Effector CD8-positive, alpha-beta T cell (primary cell): ENCODE measurements at places on chromosomes 7 and 10.

DNA sequence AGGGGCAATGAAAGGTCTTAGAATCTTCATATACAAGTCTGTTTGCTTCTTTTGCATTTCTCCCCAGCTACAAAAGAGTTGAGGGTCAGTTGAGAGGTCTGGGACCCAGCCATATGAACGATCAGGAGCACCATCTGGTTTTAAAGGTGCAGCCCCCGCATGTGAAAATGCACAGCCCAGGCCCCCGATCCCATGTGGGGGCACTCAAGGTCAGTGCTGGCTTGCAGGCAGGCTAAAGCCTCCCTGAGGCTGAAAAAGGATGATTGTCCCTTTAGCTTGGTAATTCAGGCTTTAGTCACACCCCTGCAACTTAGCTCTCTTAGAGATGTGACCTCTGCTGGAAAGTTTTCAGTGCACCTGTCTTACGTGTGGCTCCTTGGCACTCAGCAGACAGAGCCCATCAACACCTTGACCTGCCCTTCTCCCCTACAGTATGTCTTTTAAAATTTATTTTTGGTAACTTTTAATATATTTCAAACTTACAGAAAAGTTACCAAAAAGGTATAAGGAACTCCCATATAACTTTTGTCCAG lies 80.1 kb upstream of the PDCD4 start:
- no peak for DNase-seq

- no peak for DNase-seq
These were observed 481.0 kb upstream of the KLF6 start for GRCh38 chr10:4265964-4266363.

DNA sequence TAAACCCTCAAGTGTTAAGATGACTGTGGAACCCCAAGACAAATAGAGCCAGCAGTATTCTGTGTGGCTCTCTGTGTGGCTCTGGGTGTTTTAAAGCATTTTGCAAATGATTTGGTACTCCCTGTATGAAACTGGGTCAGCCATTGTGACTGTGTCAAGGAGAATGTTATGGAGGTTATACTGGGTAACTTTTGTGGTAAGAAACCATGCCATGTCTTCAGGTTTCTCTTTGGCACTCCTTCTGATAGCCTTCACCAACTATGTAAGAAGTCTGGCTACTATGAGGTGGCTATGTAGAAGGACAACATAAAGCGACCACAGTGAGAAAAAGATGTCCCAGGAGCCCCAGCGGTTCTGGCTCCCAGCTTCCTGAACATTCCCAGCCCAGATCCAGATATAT lies 226.6 kb upstream of the RHOBTB1 start:
- DNase-seq, result no peak

DNA sequence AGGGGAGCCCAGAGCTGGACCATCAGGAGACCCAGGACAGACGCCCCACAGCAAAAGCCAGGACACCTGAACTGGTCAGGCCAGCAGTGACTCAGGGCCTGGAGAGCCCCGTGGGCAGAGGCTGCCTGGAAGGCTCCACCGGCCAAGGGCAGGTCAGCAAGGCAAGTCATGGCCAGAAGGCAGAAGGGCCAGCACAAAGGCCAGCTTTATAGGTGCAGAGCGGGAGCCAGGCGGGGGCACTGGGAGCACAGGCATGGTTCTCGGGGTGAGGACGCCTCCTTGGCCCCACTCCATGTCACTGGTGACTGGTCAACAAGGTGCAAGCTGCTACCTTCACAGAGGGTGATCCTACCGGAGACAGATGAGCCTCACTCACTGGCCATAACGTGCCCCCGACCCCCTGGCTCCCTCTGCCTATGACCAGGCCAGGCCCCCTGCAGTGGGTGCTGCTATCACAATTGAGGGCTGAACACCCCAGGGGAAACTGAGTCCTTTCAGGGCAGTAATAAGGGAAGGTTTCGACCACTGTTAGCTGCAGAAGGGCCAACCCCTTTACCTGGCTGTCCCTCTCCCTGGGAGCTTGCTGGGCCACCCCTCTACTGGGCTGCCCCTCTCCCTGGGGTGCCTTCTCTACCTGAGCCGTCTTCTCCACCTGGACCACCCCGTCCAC lies 317.4 kb downstream of the PTPRN2 start:
- no peak for DNase-seq

DNA sequence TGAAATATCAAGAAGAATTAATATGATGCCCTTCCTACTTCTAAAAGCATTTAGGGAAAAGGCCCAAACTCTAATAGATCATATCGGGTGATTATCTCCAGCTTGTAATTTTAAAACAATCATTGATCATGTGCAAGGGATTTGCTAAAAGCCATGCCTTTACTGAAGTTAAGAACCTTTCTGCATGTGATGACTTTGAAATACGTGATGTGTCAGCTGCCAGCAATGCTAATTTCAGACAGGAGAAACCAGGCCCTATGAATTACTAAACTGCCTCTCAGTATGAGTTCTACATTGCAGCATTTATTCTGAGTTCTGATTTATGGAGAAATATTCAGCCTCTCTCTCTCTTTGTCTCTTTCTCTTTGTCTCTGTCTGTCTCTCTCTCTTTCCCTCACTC lies 203.6 kb upstream of the AKR1E2 start:
- no peak for DNase-seq

- no peak for DNase-seq
These were observed 4.5 kb upstream of the NPY start for GRCh38 chr7:24279512-24279911.

DNA sequence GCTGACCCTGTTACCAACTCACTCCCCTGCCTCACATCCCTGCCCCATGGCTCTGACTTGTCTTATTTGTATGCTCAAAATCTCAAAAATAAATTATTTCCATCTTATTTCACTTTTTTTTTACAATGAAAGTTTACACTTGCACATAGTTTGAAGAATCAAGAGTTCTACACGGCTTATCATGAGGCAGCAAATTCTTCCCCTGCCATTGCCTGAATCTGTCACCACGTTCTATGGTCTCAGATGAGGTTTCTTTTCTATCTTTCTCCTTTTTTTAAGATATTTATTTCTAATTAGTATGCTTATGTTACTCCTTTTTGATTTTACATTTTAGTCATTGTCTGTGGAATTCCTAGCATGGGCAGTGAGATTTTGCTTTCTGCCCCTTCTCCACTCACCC lies 28.4 kb downstream of the ARHGAP22 start:
- no peak for DNase-seq

GRCh38 chr10:32377458-32378259 lies 30.7 kb upstream of the EPC1 start:
- peak; percentile 19 for DNase-seq

- DNase-seq, result no peak
These were observed 21.7 kb upstream of the KMT2E start for GRCh38 chr7:104992306-104992705.

- DNase-seq, result no peak
These were observed 8.5 kb downstream of the CALML5 start for GRCh38 chr10:5490698-5491464.

DNA sequence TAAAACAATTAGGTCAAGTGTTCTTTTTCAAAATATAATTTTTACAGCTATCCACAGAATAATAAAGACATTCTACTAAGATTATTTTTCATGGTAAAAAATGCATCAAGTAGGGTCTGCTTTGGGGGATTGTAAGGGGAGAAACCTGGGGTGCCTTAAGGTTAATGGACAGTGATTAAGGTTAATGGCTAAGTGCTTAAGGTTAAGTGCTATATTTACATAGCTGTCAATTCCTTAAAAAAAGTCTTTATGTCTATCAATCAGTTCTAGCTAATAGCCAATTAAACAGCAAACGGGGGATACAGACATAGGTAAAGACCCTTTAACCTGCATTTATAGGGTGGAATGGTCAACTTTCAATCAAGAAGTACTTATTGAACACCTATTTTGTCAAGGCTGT lies 284.5 kb upstream of the SEMA3A start:
- DNase-seq, result no peak

GRCh38 chr10:110789604-110790433 lies 81.9 kb upstream of the PDCD4 start:
- DNase-seq, result no peak

GRCh38 chr10:128489324-128490247 lies 363.4 kb upstream of the MKI67 start:
- no peak for DNase-seq

DNA sequence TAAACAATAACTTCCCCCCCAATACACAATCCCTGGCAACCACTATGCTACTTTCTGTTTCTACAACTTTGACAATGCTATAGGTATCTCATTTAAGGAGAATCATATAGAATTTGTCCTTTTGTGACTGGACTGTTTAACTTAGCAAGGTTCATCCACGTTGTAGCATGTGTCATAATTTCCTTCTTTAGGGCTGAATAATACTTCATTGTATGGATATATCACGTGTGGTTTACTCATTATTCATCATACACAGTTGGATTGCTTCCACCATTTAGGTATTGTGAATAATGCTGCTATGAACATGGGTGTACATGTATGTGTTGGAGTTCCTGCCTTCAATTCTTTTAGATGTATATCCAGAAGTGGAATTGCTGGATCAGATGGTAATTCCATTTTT lies 111.0 kb downstream of the LMBR1 start:
- DNase-seq, result no peak

- no peak for DNase-seq
These were observed 87.6 kb downstream of the PIP4K2A start for GRCh38 chr10:22626784-22627183.

- no peak for DNase-seq
These were observed 39.7 kb downstream of the TES start for GRCh38 chr7:116249969-116250553.

GRCh38 chr10:6473901-6474370 lies 106.1 kb downstream of the PRKCQ start:
- DNase-seq, result no peak

DNA sequence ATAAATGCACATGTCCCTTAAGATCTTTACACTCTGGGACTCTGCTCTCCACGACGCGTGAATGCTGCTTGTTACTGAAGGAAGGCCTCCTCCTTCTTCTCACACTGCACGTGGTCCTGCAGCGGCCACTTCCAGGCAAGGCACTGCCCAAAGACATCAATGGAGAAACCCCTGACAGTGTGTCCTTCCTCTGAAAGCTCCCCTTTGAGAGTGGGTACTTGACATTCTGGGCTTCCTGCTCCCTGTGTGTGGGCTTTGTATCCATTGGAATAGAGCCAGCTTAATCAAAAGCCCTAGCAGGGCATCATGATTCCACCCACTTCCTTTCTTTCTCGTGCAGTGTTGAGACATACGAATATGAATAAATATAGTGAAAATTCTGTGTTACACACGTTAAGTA lies 69.7 kb upstream of the STK17A start:
- no peak for DNase-seq

GRCh38 chr7:31494421-31494820 lies 19.5 kb upstream of the ITPRID1 start:
- no peak for DNase-seq

- DNase-seq, result no peak
These were observed 68.9 kb downstream of the CDK6 start for GRCh38 chr7:92767437-92767836.

GRCh38 chr10:12413369-12413711 lies 64.0 kb downstream of the CAMK1D start:
- no peak for DNase-seq

DNA sequence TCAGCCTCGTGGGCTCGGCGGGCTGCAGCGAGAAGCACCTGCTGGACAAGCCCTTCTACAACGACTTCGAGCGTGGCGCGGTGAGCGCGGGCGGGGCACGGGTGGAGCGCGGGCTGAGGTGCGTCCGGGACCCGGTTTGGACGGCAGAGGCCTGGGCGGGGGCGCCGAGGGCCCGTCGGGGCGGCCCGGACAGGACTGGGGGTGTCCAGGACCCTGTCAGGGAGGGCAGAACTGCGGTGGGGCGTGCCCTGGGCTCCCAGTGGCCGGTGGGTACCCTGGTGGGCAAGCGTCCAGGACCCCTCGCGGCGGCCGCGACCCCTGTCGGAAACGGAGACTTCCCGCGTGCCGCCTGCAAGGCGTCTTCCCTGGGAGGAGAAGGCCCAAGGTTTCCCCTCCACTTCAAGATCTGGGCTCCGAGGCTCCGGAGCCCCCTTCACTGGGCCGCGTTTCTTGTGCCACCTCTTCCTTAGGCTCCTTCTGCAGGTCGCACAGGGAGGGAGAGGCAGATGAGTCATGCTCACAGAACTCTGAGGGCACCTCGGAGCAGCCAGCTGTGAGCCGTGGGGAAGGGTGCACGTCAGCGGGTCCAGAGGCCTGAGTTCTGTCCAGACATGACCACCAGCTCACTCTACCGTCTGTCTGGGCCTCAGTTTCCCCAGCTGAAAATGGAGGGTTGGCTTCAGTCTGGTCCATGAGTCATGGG lies 485 bp downstream of the ALOX5 start:
- no peak for DNase-seq

DNA sequence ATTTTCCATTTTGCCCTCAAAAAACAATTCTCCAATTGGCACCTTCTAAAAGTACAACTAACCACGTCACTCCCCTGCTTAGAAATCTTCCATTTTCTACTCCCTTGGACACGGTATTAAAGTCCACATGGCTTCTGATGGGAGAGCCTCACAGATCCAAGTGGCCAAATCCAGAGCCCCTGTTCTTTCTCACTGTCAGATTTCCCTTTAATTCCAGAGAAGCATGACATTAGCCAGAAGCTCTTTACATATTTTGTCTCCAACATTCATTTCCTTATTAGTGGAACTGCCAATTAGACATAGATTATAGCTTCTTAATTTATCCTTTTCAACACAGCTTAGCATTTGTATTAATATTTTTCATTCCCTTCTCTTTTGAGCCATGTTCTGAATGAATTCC lies 118.7 kb downstream of the ELMO1 start:
- DNase-seq, result no peak

GRCh38 chr7:130880668-130881067 lies 146.7 kb upstream of the KLF14 start:
- no peak for DNase-seq

GRCh38 chr7:67753891-67754290 lies 757.3 kb downstream of the TYW1 start:
- DNase-seq, result no peak

- no peak for DNase-seq
These were observed 20.9 kb downstream of the PARP12 start for GRCh38 chr7:140041659-140042385.

DNA sequence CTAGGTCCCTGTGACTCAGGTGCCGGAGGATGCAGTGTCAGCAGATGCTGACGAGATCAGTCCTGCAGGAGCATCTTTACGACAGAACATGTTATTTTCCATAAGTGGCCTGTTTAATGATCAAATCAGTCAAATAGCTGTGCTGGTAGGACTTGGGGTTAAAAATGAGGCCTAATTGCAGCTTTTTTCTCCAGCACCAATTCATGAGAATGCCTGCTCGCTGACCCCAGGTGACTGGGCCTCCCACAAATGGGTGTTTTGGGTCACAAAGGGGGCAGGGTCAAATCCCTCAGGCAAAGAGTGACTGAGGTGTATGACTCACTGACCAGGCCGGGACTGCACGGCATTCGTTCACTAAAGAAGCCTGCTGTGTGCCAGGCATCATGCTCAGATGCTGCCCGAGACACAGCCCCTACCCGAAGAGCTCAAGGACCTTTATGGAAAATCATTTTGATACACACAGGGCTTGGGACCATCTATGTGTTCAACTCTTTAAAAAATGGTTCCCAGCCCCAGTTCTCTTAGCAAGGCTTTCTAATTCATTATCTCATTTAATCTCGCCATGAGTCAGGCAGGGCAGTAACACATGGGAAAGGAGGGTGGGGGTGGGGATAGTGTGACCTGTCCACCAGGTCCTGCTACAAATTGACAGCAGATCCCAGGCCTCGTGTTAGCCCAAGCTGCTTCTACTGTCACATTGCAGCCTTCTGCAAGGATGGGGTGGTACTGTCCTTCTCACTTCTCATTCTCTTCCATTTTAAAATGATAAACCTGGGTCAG lies 21.1 kb downstream of the ZNF775 start:
- no peak for DNase-seq
